AG08395 (cell line): ENCODE measurements at places on chromosomes 7 and 10.

- DNase-seq = peak; percentile 27
Measured at GRCh38 chr10:46255801-46256747, 30.7 kb upstream of the ANTXRL start.

GRCh38 chr7:16724344-16724743 is 29.2 kb upstream of the TSPAN13 start:
- no peak for DNase-seq

DNA sequence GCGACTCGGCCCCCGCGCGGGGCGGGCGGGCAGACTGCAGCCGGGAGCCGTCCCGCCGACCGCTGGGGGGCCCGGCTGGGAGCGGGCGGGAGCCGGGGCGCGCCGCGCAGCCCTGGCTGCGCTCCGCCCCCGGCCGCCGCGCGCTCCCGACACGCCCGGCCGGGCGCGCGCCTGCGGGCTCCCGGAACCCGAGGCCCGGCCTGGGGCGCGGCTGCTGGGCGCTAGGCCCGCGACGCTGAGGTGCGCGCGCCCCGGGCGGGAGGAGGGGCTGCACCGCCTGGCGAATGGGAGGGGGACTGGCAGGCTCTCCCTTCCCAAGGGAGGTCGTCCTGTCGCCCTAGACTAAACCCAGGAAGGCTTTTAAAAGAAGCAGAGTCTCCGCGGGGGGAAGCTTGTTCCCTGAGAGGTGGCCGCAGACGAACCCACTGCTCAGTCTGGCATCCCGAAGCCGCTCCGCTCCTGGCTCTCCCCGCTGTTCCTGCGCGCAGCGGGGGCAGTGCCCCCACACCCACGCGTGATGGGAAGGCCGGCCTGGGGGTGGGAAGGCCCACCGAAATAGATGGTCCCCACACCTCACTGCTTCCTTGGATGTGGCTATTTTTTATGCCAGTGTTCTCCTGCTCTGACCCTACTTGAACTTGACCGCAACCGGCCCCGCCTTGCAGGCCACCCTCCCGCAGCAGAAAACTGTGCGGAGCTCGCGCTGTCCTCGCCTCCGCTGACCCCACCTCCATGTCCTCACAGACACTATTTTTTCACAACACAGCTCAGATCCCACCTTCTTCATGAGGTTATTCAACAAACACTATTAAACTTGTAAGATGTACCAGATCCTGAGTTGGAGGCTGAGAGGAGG is at the start of gene VOPP1:
Gene VOPP1 (minus strand): TSS at position 125 of the 856 bp plus-strand sequence. CDS start 178 bp downstream, outside the sequence.
- peak; percentile 92 for DNase-seq

- DNase-seq = no peak
Measured at GRCh38 chr7:100221231-100221718, 1.5 kb downstream of the PVRIG start.

- DNase-seq = no peak
Measured at GRCh38 chr7:20359341-20359963, 28.8 kb downstream of the ITGB8 start.

GRCh38 chr7:1663223-1663622 is 6.9 kb upstream of the ELFN1 start:
- DNase-seq = no peak
